ENCODE measurements at places on chromosomes 4 and X.

DNA sequence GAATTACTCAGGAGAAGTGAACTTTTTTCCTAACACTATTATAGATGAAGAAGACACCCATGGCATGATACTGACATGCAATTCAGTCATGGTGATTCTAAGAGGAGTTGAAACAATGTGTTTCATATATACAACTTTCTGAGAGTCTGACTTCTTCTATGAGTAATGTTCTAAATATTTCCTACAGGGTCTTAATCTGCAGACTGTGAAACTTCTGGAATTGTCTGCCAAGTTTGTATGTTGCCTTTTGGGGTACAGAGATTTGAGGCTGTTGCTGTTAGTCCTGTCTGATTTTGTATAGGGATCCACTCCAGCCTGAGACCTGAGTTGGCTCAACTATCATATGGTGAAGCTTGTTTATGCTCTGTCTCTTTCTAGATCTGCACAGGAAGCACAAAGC is 160.6 kb upstream of the GATB start:
- H3K27ac ChIP-seq: no peak overlapping the region
- H3K4me1 ChIP-seq: no peaks in the 10 kb centered on the region
- no peaks in the 10 kb centered on the region for H3K36me3 ChIP-seq
- DNase-seq: no peak

DNA sequence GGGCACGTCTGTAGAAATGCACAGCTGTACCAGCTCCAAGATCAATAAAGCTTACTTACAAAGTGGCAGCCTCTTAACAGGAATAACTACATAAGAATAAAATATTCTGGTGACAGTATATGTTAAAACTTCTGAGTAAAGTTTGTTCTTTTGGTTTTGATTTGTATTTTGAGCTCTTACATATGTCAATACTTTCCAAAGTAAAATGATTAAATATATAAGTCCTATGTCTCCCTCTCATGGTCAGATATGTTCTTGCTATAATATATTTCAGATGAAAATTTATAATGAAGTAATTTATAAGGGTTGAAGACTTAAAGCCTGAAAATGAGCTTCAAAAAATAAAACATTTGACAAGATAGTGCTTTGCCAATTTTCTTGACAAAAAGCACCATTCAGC is 254.4 kb downstream of the NPFFR2 start:
- H3K27me3 ChIP-seq: no peaks in the 10 kb centered on the region
- DNase-seq: no peak
- H3K27ac ChIP-seq: no peak overlapping the region
- no peaks in the 10 kb centered on the region for H3K36me3 ChIP-seq

DNA sequence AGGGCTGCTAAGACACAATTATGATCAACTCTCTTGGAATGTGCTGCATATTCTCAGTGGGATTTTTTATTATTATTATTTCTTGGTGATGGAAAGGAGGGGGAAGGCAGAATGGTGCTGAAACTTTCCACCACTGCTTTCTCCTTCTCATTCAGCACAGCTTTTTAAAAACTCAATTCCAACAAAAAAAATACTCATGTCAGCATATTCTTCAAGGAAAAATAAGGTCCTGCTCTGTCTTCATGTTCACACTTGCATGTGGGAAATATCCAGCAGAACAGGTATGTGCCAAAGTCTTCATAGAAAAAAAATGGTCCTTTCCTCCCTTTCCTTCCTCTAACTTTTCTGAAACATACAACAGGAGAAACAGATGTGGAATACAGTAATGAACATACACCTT is 144.0 kb upstream of the ADAMTS3 start:
- H3K27me3 ChIP-seq: no peaks in the 10 kb centered on the region
- H3K4me3 ChIP-seq: no peak overlapping the region
- H3K4me1 ChIP-seq: no peaks in the 10 kb centered on the region
- H3K27ac ChIP-seq: no peak overlapping the region
- no peaks in the 10 kb centered on the region for H3K36me3 ChIP-seq

GRCh38 chr4:58809948-58810347 is 1699.8 kb upstream of the IGFBP7 start:
- no peaks in the 10 kb centered on the region for H3K27me3 ChIP-seq
- no peak for DNase-seq
- no peaks in the 10 kb centered on the region for H3K36me3 ChIP-seq
- H3K4me1 ChIP-seq: no peaks in the 10 kb centered on the region

- no peaks in the 10 kb centered on the region for H3K27me3 ChIP-seq
- DNase-seq: no peak
- H3K27ac ChIP-seq: no peak overlapping the region
- peaks cover 16% of the 10 kb centered on the region for H3K4me1 ChIP-seq
- H3K4me3 ChIP-seq: no peak overlapping the region
These were observed 54.8 kb downstream of the ZFX start for GRCh38 chrX:24204331-24204730.

GRCh38 chr4:89006307-89006706 is 50.7 kb downstream of the FAM13A start:
- H3K27me3 ChIP-seq: no peaks in the 10 kb centered on the region
- no peak overlapping the region for H3K4me3 ChIP-seq
- H3K27ac ChIP-seq: no peak overlapping the region
- H3K36me3 ChIP-seq: no peaks in the 10 kb centered on the region
- no peaks in the 10 kb centered on the region for H3K4me1 ChIP-seq
- no peak for DNase-seq

DNA sequence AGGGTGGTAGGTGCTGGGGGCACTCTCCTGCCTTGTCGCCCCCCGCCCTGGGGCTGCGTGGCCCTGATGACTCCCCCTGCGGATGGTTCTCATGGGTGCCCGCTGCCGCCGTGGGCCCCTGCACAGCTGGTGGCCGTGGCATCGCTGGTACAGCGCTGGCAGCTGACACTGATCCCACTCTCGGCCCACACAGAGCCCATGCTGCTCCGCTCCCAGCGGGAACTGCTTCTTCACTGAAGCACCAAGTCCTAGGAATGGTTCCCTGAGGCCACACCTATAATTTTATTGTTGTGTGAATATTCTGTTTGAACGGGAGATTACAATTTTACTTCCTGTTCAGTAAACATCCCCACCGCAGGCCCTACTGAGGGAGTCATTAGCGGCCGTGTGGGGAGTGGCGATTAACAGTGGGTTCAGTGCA is 138.6 kb upstream of the NKX1-1 start:
- H3K27me3 ChIP-seq: no peaks in the 10 kb centered on the region
- H3K4me1 ChIP-seq: peaks cover 25% of the 10 kb centered on the region
- H3K4me3 ChIP-seq: peak overlapping the region; percentile 24

DNA sequence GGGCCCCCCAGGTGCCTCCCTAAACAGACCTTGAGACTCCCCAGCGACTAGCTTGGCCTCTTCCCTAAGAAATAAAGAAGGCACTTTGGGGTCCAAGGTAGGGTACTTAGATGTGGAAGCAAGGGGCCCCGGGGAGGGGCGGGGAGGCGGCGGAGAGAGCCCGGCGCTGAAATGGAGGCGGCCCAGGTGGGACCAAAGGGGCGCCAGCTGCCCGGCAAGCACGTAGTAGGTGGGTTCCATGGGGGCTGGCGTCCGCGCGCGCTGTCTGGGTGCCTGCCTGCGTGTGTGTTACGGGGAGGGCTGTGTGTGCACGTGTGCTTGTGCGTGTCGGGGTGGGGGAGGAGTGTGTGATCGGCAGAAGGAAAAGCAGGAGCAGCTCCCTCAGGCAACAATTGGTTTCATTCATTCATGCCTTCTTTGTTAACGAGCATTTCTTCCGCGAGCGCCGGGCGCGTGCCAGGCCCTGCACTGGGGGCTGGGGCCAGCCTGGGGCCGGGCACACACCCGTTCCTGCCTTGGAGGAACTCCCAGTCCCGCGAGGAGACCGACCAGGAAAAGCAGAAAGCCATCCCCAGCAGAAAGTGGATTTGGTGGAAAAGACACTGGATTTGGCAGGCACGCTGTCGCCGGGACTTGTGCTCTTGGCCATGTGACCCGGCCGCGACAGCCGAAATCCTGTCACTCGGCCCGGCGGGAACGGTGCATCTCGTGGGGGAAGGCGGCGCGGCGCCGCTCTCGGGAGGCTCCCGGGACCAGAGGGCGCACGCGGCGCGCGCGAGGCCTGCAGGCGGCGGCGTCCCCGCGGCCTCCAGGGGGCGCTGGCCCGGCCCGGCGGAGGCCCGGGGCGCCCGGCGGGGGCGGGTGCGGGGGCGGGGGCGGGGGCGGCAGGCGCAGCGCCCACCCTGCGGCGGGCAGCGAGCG is 3.3 kb upstream of the DUSP9 start:
- no peak overlapping the region for H3K4me3 ChIP-seq
- peaks cover 10% of the 10 kb centered on the region for H3K4me1 ChIP-seq
- H3K27ac ChIP-seq: no peak overlapping the region
- no peaks in the 10 kb centered on the region for H3K36me3 ChIP-seq

GRCh38 chrX:151982222-151982621 is 7.7 kb upstream of the GABRE start:
- no peaks in the 10 kb centered on the region for H3K27me3 ChIP-seq
- H3K4me1 ChIP-seq: no peaks in the 10 kb centered on the region
- H3K4me3 ChIP-seq: no peak overlapping the region
- no peak overlapping the region for H3K27ac ChIP-seq

DNA sequence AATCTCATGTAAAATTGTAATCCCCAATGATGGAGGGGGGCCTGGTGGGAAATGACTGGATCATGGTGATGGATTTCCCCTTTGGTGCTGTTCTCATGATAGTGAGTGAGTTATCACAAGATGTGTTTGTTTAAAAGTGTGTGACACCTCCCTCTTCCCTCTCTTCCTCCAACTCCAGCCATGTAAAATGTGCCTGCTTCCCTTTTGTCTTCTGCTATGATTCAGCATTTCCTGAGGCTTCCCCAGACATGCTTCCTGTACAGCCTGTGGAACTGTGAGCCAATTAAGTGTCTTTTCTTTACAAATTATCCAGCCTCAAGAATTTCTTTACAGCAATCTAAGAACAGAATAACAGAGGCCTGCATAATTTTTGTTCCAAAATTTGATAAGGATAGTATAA is 85.2 kb downstream of the ANAPC10 start:
- no peaks in the 10 kb centered on the region for H3K27me3 ChIP-seq
- no peaks in the 10 kb centered on the region for H3K4me1 ChIP-seq
- no peak overlapping the region for H3K4me3 ChIP-seq
- H3K27ac ChIP-seq: no peak overlapping the region

GRCh38 chr4:38308728-38309311 is 348.6 kb downstream of the PTTG2 start:
- DNase-seq: no peak
- no peaks in the 10 kb centered on the region for H3K27me3 ChIP-seq
- H3K36me3 ChIP-seq: no peaks in the 10 kb centered on the region
- peaks cover 53% of the 10 kb centered on the region for H3K4me1 ChIP-seq
- no peak overlapping the region for H3K27ac ChIP-seq

Data from CD4-positive, alpha-beta memory T cell (primary cell).